ENCODE measurements at places on chromosomes 12 and 14.

DNA sequence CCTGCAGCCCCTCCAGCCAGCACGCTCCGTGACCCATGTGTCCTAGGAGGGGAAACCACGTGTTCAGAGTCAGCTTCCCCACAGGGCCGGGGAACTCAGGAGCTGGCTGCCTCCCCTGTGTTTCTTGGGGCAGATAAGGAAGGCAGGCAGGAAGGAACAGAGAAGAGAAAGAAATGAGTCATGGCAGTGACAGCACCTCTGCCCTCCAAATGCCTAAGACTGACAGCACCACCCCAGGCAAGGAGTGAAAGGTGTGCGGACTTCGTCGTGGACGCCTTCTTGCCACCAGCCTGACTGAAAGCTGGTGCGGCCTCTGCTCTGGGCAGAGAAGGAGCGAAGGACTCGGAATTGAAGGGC is 167.0 kb upstream of the FKBP4 start:
- DNase-seq = no peak

DNA sequence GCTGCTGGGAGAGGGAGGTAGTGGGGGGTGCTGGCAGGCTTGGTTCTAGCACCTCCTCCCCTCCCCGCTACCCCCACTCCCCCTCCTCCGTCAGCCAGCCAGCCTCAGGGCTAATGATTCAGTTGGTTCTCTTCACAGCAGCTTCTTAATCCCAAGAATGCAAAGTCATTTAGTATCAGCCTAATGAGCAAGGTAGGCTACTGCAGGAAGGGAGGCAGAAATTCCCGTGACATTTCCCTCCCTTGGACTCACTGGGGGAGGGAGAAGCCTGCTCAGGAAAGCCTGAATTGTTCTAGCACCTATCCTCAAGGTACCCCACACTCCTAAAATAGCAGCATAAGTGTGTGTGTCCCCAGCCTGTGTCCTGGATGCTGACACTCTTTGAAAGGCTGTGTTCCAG is 29.8 kb downstream of the ITPK1 start:
- no peak for DNase-seq

GRCh38 chr14:105682956-105683570 is 156.7 kb downstream of the TMEM121 start:
- no peak for DNase-seq

DNA sequence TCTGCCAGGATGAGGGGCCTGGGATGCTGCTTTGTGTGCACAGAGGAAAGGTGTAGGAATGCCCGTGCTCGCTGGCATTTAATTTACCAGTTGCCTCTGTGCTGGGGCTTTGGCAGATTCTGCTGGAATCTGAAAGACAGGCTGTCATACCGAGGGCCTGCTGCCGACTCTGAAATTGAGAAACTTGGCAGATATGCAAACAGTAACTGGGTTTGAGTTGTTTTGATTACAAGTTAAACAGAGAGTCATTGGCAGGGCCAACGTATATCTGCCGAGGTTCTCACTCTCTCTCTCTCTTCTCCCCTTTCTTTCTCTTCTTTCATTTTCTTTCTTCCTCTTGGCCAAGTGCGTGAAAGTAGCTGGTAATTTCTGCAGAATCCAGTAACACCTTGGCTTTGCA is 618.7 kb downstream of the VRK1 start:
- DNase-seq = no peak

DNA sequence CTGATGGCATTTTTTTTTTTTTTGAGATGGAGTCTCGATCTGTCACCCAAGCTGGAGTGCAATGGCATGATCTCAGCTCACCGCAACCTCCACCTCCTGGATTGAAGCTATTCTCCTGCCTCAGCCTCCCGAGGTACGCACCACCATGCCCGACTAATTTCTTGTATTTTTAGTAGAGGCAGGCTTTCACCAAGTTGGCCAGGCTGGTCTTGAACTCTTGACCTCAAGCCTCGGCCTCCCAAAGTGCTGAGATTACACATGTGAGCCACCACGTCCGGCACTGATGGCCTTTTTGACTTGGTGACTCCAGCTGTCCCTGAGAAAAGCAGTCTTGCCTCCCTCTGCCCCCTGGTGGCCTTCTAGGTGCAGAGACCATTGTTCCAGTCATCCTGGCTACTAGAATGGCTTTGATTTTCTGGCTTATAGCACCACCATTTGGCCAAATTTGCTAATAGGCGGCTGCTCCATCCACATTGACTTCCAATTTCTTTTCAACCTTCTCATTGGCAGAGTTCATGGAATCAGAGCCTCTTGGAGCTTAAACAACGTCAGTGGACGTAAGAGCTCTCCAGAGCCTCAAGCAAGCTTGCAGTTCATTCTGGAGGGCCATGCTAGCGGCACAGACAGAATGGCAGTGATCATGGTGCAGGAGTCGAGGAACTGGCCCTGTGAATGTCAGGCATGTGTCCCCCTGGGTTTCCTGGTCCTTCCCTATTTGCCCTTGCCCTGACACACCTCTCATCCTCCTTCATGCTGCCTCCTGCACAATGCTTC is 25.4 kb upstream of the EIF4B start:
- peak; percentile 83 for DNase-seq

DNA sequence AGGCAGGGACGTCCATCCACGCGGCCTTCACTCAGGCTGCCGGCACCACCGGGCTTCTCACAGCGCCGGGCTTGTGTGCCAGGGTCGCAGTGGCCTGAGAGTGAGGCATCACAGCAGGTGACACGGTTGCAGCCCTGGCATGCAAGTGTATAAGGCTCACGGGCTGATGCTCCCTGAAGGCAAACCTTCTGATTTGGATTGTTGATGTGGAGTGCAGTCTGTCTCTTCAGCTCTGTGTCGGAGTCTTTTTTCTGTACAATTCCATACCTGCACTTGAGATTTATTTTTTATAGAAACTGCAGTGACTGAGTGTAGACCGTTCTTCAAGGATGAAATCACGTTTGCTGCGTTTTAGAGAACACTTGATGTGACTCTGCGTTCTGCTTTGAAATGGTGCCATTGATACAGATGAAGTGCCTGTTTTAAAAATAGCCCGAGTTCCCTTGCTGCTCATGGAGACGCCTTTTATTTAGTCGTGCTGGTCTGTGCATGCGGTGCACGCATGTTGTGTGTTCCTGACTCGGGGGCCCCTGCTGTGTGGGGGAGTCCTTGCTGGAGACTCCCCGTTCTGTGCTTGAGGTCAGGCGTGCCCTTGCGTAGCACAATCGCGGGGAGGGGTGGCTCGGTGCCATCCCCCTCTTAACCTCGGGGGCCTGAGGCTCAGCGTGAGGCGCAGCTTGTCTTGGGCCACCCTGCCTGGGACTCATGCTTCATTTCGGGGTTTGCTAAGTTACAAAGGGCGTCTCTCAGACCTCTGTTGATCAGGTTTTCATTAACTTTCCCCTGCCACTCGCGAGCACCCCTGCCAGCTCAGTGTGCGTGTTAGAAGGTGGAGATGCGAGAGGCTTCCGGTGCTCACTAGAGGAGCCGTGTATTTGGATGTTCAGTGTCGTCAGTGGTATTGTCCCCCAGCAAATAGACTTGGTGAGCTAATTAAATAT is 21.6 kb upstream of the AMN start:
- DNase-seq = no peak

DNA sequence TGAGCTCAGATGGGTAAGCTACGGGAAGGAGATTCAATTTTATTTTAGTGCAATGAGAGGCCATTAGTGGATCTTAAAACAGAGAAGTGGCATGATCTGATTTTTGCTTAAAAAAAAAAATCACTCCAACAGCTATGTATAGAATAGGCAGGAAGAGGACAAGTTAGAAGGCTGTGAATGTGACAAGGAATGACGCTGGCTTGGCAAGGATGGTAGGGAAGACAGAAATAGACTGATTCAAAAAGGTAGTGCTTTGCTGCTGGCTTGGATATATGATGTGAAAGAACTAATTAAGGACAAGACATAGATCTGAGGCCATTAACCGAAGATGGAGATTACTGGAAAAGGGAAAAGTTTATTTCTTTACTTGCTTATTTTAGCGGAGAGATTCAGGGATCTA is 105.2 kb upstream of the GPHB5 start:
- no peak for DNase-seq

GRCh38 chr12:98149691-98150210 is 365.6 kb upstream of the TMPO start:
- no peak for DNase-seq

GRCh38 chr14:34911209-34912150 is 36.3 kb upstream of the BAZ1A start:
- no peak for DNase-seq

GRCh38 chr12:120928864-120929652 is 24.9 kb upstream of the SPPL3 start:
- DNase-seq = no peak

DNA sequence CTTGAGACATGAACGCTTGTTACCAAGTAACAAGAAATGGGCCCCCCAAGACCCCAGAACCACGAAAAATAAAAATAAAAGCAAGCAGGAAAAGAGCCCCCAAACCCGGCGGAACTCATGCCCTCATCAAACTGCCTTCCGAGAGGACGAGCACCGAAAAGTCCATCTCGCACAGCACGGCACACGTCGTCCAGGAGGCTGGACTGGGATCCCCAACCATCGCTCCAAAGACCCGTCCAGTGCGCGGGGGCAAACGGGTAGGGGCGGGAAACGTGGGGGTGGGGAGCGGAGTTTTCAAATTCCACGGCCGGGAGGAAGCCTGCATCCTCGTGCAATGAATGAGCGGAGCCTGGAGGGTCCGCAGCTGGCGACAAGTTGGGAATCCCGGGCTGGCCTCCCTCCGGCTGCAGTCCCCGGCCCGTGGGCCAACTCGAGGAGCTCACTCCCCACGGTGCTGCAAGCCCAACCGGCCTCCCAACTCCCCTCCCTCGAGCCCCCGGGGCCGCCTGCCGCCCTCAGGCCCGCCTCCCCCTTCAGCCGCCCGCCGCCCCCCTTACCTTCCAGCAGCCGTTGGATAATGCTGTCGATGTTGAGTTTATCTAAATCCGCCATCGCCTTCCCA is 484 bp downstream of the PPP1CC start:
- DNase-seq = no peak

DNA sequence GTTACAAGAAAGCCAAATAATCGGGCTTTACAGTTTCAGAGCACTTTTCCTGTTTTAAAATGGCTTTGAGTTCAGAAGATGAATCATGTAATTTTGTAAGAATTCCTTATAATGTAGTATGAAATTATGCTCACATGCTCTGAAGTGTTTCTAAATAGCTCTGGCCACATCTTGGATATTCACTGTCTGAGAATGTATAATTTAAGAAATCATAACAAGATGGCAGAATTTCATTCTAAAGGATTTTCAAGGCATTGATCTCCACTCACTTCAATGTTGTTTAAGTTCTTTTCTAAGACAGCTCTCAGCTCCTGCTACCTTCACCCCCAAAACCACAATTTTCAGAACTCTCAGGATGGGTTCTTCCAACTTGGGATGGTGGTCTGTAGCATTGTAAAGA is 180.1 kb downstream of the DACT1 start:
- DNase-seq = no peak

- DNase-seq = no peak
These were observed 770.9 kb upstream of the FOXG1 start for GRCh38 chr14:27995691-27996090.

DNA sequence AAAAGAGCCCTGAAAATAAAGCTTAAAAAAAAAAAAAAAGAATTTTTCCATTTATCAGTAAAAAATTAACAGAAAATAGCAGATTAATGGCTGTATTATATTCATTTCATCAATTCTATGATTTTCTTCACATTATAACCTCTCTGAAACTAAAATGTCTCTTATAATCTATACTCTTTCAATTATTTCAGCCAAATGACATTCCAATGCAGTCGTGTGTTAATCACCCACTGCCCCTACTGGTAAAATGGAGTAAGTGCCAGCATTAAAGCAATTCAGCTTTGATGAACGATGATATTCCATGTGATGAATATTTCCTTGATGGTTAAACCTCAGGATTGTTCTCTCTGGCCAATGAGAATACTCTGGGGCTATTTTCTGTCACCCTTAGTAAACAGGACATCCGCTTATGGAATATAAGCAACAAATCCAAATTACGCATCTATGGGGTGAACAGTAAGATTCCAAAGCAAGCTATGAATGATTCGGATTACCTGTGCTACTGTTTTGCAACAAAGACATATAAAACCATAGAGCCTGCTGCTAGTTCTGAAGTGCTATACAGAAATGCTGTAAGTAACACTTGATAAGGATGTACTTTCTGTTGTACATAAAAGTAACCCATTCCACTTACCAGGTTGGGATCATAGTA is 20.3 kb upstream of the SYCP3 start:
- peak; percentile 35 for DNase-seq

DNA sequence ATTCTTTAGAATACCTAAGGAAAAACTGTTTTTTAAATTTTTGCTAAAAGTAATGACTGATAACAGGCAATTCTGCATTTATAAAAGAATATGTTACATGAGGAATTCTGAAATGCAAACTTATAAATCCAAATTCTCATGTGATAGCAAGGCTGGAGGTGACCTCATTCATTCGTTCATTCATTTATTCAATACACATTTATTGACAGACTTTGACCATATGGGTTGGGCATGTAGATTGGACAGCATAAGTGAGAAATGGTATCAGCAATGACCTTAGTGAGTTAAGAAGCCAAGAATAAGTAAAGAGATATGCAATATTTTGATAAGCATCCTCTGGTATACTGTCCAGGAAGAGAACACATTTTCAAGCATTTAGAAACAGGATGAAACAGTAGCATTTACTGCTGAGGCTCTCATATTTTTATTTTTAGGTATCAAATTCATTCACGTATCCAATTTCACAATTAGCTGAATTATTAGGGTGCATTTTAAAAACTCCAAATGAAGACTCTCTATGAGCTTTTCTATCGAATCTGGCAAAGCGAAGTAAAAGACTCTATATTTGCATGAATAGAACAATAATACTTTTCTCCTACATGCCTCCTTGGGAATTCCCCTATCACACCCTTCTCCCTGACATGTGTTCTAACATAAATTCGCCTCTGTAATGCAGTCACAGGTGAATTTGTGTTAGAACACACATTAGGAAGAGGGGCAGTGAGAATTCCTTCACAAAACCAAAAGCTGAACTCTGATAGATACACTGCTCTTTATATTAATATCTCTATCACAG is 49.9 kb downstream of the PEBP1 start:
- DNase-seq = no peak

DNA sequence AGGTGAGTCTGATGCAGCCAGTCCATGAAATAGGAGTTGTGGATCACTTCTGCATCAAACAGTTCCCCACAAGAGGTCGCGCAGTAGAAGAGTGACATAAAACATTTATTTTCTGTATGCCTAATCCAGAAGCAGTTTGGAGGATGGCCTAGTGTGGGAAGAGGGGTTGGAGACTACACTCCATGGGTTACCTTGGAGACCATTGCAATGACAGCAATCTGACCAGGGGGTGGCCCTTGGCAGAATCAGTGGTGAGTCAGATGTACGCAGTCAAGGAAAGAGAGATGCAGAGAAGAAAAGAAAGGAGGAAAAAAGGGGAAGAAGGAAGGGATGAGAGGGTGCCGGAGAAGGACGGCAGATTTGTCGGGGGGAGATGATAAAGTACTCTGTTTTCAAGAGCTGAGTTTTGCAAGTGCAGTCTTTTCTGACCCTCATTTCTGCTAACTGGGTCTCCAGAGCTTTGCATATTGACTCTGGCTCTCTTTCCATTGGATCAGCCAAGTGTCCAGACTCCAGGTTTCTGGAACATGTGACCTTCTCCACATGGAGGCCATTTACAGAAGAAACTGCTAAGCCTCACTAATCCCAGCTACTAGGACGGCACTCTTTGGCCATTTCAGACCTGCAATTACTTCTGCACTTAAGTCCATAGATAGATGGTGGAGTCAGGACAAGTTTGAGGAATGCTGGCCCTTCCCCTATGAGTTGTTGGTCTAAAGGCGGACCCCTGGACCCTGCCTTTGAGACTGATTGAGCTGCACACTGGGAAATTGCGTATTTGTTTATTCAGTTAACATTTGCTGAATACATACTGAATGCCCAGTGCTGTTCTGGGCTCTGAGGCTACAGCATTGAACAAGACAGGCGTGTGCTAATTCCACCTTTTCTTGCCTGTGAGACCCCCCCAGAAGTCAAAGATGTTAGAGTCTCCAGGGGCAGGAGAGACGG is 424.2 kb downstream of the BCL11B start:
- no peak for DNase-seq

All from CD4-positive, alpha-beta memory T cell (primary cell).